Cortex of kidney (tissue), 1 donor: ENCODE measurements at places on chromosomes 2 and 18.

- no peak for DNase-seq
Measured at GRCh38 chr2:118309946-118310680, 221.8 kb downstream of the INSIG2 start.

- DNase-seq, result no peak
Measured at GRCh38 chr18:67302043-67302442, 214.5 kb downstream of the DSEL start.

DNA sequence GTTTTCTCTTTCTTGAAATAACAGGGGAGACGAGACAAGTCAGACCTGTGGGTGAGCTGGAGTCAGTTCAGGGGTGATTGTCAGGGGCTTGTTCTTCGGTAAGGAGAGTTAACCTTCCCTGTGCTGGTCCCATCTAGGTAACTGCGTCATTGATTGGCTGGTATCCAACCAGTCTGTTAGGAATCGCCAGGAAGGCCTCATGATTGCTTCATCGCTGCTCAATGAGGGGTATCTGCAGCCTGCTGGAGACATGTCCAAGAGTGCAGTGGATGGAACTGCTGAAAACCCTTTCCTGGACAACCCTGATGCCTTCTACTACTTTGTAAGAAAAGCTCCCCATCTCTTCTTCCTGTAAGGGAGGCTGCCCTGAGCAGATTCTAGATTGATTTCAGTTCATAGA, 21.3 kb downstream of the PLEK start:
- DNase-seq, result no peak

- no peak for DNase-seq
Measured at GRCh38 chr2:97695744-97696143, 17.6 kb upstream of the ZAP70 start.

DNA sequence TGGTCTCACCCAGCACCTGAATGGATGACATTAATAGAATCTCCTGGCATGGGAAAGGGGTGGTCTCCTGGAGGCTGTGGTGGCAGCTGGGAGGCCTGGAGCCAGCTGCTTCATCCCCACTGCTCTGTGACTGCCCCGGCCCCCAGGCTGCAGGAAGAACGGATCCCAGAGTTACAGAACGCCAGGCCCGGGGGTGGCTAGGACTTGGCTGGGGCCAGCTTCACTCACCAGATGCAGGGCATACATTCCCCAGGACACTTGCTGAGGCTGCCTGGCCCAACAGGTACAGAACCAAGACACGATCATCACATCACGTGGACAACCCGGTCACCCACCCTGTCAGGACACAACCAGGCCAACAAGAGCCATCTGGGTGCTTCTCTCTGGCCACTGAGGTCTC, 178.6 kb upstream of the SALL3 start:
- DNase-seq, result no peak

- no peak for DNase-seq
Measured at GRCh38 chr18:47471784-47472183, 220.3 kb upstream of the SKOR2 start.

DNA sequence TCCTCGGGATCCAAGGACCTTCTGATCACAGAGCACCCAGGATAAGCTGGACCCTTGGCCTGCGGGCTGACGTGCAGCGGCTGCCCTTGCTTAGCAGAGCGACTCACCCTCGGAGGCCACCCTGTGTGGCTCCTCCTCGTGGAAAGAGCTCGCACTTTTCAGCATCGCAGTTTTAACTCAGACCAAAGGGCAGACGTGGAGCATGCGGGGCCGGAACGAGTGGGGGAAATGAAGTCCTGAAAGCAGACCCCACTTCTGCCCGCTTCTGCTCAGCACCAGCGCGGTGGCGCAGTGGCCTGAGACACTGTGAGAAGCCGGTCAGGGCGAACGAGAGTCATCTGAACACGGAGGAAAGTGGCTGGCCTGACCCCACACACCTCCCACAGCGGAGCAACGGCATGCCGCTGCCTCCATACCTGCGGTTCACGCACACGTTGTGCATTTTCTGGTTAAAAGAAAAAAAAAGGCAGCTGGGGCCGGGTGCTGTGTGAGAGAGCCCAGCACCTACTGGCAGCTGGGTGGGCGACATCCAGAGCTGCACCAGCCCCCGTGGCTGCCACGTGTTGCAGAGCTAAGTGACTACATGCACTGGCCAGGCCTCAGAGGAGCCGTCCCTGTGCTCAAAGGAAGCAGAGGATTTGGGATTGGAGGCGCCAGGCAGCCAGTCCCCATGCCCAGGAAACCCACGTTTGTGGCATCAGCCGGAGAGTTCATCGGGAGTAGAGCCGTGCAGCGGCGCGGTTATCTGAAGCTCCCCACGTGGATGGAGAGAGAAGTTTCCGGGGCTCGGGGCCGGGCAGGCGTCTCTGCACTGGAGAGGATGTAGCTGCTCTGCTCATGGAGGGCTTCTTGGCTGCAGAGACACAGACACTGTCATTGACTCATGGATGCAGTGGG, 89.7 kb downstream of the USP40 start:
- no peak for DNase-seq

DNA sequence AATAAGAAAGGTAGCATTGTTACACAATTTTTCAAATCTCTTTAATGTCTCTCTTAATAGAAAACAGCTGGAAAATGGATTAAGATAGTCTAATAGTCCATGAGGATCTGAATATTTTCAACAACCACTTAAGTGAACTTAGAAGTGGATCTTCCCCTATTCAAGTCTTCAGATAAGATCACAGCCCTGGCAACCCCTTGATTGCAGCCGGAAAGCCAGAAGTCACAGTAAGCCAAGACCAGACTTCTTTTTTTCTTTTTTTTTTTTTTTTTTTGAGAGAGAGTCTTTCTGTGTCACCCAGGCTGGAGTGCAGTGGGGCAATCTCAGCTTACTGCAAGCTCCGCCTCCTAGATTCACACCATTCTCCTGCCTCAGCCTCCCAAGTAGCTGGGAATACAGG, 18.6 kb upstream of the ZC3H15 start:
- no peak for DNase-seq

- DNase-seq, result no peak
Measured at GRCh38 chr2:71067567-71068217, 756 bp upstream of the NAGK start.

DNA sequence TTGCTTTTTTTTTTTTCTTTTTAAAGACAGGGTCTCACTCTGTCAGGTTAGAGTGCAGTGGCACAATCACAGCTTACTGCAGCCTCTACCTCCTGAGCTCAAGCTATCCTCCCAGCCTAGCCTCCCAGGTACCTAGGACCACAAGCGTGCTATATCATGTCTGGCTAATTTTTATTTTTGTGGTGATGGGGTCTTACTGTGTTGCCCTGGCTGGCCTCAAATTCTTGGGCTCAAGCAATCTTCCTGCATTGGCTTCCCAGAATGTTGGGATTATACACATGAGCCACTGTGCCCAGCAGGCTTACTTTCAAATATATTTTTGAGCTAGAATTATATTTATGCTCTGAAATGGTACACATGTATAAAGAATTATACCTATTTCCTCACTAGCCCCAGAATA, 53.4 kb upstream of the GAREM2 start:
- DNase-seq, result no peak

GRCh38 chr2:132429351-132429750, 12.7 kb downstream of the GPR39 start:
- DNase-seq, result no peak

GRCh38 chr2:160731856-160732255, 238.2 kb upstream of the RBMS1 start:
- no peak for DNase-seq

DNA sequence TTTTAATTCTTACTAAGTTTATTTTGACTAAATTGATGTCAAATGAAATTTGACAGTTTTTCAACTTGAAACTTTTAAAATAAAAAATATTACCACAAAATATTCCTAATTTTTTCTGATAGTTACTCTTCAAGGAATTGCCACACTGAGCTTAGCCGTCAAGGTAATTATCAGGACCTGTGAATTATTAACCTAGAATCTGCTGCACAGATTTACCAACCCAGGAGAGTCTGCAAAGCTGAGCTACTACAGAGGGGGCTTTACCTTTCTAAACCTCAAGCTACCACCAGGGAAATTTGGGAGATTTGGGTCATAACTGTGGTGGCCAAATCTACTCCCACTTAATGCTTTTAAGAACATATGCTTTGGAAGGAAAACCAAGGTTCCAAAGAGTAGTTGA, 324.6 kb downstream of the CCDC178 start:
- no peak for DNase-seq

DNA sequence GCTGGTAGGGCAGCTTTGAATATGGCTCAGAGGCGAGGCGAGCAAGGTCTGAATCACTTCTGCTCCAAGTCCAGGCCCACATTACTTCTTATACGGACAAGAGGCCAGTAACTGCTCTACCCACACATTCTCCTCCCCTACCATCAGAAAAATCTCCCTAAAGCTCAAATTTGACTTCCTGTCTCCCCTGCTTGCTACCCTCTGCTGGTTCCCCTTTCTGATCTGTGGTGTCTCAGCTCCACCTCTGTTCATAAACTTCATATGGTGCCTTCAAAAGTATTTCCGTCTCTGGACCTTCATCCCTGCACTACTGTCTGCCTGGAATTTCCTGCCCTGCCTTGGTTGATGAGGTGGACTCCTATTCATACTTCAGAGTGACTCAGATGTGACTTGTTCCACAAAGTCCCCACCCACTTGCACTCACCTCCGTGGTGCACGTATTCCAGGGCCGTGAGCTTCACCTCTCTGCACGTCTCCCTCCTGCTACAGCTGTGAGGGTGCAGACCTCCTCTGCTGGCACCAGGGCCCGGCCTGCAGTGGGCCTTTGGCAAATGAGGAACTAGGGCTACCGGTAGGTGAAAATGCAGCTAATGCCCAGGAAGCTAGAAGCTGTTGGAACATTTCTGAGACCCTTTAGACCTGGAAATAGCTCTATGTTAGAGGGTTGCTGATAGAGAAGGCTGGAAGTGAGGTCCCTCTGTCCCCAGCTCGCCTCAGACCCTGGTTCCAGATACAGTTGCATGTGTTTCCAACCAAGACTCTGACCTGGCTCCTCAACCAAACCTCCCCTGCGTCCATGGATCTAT, 24.6 kb upstream of the KCMF1 start:
- no peak for DNase-seq

- no peak for DNase-seq
Measured at GRCh38 chr2:190843890-190844699, 36.5 kb upstream of the GLS start.

DNA sequence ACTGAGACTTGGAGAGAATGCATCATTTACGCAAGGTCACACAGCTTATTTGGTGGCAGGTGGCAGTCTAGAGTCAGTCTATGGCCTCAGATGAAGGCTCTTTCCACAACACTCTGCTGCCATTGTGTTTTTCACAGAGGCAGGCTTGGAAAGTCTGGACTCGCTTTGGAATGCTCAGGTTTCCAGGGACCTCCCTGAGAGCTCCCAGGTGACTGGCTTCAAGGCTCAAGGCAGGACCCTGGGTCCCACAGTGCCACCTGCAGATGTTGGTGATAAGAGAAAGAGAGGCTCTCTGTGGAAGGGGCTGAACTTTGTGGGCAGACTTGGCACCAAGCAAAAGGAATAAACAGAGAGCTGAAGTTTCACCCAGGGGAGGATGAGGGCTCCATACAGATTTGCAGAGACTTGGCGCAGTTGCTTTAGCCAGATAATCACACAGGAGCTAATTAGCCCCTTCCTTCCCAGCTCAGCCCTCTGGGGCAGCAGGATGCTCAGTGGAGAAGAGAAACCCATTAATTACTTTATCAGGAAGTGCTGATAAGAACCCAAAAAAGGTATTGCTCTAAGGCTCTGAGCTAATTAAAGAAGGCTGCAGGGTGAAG, 103.5 kb downstream of the LBH start:
- no peak for DNase-seq

DNA sequence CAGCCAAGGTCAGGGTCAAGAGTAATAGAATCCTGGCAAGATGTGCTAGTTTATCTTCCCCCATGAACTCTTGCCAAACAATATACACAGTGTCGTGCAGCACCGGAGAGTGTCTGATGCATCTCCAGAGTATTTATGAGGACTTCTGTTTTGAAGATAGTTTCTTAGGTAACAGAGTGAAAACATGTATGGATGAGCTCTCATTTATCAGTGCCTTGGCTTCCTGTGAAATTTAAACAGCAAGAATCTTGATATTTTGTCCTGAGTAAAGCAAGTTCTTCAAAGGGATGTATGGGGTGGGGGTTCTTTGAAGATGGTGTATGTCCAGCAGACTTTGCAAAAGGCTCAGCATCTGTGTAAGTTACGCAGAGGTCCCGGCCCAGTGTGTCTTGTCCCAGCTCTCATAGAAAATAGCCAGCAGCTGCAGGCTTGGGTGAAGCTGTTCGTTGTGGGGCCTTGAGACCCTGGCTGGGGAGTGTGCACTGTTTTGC, 361.0 kb upstream of the NT5C1B start:
- DNase-seq, result no peak

GRCh38 chr2:520663-521340, 156.4 kb downstream of the TMEM18 start:
- no peak for DNase-seq

- no peak for DNase-seq
Measured at GRCh38 chr2:174711206-174711605, 53.1 kb downstream of the CHRNA1 start.

- DNase-seq, result no peak
Measured at GRCh38 chr2:200615247-200615646, 29.4 kb downstream of the AOX1 start.

DNA sequence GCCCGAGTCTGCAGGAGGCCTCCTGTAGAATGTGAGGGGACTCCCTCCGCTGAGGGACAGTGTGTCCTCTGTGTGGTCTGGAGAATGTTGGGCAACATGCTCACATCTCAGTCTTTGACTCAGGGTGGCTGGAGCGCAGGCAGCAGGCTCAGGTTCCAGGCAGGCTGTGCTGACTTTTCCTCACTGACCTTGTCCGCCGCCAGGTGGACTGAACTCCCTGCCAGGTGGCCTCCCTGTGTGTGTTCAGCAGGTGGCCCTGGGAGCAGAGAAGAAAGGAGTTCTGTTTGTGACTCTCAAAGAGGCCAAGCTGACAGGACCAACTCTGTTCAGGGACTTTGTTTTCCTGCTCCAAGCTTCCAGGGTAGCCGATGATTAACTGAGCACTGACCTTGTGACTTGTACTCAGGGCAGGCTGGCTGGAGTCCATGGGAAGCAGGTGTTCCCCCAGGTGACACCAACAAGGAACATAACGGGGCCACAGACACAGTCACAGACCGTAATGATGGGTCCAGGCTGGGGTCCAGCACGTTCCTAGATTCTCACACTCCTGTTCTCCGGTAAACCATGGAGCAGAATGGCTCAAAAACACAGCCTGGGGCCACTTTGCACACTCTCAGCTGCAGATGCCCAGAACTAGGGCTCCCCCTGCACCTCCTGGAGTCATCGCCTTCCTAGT, 439.8 kb downstream of the RNF144A start:
- DNase-seq, result peak; percentile 12

DNA sequence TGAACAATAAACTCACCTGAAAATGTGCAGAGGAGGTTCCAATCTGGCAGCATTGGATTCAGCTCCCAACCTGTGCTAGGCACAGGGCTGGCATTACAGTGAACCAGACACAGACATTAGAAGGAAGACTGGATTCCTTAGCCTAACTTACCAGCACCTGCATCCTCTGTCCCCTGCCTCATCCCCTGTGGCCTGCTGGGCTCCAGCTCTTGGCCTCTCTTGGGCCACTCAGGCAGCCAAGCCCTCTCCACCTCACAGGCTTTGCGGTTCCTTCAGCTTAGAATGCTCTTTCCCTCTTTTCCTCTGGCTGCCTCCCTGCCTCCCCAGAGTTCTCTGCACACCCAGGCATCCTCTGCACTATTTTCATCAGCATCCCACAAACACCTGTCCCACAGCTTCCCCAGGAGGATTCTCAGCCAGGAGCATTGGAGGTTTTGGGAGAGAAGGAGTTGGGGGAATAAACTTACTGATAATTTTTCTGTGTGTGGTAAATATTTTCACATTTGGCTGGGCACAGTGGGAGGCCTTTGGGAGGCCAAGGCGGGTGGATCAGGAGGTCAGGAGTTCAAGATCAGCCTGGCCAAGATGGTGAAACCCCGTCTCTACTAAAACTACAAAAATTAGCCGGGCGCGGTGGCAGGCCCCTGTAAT, 132.0 kb downstream of the INHBB start:
- DNase-seq, result no peak
